Activated naive CD8-positive, alpha-beta T cell treated with anti-CD3 and anti-CD28 coated beads, Interleukin-2, amount 50 U/mL, for 24 hours (primary cell): ENCODE measurements at places on chromosomes 5 and 9.
A peak's percentile ranks its signal among the peaks of the same experiment; 100 is the strongest.

DNA sequence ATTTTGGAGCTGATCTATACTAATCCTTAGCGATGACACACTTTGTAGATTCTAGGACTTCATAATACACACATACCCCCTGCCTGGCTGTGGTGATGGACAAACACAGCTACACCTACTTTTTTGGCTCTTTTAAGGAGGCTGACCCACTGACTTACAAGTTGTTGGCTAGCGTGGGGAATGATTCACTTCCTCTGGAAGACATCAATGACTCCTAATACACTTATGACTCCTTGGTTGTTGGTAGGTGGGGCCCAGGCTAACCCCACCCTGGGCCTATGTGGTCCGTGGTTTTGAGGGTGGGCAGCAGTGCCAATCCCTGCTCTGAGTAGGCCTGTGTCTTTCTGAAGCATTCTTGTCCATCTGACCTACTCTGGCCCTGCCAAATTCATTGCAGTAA lies 144.4 kb downstream of the SLC12A2 start:
- DNase-seq = no peak

DNA sequence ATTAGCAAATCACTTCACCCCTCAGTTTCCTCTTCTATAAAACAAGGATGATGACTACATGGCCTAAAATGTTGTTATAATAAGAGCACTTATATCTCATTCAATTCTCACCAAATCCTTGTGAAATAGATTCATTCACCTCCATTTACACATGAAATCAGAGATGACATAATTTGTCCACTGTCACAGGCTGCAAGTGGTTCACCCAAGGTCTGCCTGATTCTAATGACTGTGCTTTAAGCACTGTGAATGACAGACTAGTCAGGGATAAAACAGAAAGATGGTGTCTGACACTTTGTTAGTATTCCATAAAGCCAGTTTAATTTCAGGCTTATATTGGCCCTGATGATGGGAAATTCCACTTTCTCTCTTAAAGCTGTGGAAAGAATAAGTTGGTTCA lies 209.5 kb downstream of the MAPKAP1 start:
- no peak for DNase-seq

- DNase-seq = no peak
Measured at GRCh38 chr9:104833696-104834095, 69.8 kb downstream of the NIPSNAP3B start.

GRCh38 chr9:127448112-127448805 lies 2.9 kb downstream of the RPL12 start:
- no peak for DNase-seq

DNA sequence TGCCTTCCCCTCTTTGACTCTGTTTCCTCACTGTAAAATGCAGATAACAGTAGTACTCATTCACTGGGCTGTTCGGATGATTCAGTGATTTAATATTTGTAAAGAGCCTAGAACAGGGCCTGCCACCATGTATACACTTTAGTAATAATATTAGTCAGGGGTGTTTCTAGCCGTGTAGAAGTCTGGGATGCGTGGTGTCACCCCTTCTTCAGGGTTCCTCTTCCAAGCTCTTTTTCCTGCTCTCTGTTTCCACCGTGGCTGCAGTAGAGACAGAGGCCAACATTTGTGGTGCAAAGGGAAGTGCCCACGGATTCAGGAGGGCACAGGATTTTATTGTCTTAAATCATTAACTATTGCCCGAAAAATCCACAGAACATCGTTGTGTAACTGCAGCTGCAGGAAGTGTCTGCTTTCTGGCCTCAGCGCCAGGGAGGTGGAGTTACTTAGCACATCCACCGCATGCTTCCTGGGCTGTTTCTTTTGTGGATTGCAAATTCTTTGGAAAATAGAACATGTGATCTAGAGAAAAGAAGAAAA lies 61.7 kb downstream of the TRIO start:
- no peak for DNase-seq

GRCh38 chr9:93155716-93156474 lies 21.8 kb upstream of the NINJ1 start:
- no peak for DNase-seq

DNA sequence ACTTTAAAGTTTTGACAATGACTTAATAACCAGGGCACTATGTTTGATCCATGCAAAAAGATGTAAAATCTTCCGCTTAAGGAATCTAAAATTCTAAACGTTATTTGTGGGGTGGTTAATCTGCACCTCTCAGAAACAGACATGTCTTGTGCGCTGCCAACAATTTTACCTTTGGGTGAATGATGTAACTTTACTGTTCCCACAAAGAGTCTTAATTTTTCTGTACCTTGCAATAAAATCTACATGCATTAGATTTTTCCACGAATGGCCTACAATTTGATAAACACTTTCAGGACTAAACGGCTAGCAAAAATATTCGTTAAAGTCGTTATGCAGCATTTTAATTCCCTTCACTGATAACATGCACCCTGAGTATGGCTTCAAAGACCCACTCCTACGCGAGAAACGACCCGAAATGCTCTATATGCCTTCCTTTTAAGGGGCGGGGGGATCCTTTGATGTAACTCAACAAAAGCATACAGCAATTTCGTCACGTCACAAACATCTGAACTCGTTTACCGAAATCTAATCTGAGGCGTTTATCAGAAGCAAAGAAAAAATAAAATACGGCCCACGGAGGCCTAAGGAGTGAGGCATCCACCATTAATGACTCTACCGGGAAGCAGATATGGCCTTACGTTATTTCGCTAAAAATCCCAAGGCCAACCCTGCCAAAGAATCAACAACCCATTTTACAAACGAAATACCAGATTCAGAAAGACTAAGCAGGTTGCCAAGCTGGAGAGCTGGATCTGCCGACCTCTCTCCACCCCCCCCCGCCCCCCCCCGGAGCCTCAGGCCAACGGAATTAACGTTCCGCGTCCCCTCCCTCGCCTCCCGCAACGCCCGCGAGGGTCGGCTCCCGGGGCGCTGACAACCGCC lies 621 bp downstream of the AK6 start:
- DNase-seq = peak; percentile 19

- no peak for DNase-seq
Measured at GRCh38 chr9:607417-607816, 234.1 kb upstream of the DMRT1 start.

- no peak for DNase-seq
Measured at GRCh38 chr9:76575761-76576160, 116.8 kb downstream of the GCNT1 start.

- no peak for DNase-seq
Measured at GRCh38 chr5:167812871-167813270, 478.6 kb upstream of the WWC1 start.

GRCh38 chr5:98175474-98175873 lies 598.0 kb upstream of the RGMB start:
- no peak for DNase-seq

GRCh38 chr5:89342106-89342876 lies 459.3 kb upstream of the MEF2C start:
- no peak for DNase-seq

DNA sequence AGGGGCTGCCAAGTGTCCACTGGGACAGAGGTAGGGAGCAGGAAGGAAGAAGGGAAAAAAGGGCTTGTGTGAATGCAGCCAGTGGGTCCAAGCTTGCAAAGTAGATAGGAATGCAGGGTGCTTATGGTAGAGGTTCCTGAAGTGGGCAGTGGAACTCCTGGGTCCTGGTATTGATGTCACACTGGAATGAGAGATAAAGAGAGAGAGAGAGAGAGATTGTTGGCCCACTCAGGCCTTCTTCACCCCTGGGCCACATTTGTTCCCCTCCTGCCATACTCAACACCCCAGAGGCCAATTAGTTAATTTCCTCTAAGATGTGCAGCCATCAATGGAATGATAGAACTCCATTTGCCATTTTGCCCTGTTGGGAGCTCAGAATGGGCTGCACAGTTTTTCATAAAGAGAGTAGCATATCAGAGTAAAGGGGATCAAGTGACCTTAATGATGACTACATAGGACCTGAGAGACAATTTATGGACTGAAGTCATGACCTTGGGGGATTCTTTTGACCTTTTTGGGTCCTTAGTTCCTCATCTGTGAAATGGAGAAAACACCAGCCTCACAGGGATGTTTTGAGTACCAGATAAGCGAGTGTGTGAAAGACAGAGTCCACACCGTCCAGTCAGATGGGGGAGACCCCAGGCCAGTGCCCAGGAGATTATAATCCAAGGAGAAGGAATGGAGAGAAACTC lies 52.9 kb downstream of the PPARGC1B start:
- DNase-seq = no peak

DNA sequence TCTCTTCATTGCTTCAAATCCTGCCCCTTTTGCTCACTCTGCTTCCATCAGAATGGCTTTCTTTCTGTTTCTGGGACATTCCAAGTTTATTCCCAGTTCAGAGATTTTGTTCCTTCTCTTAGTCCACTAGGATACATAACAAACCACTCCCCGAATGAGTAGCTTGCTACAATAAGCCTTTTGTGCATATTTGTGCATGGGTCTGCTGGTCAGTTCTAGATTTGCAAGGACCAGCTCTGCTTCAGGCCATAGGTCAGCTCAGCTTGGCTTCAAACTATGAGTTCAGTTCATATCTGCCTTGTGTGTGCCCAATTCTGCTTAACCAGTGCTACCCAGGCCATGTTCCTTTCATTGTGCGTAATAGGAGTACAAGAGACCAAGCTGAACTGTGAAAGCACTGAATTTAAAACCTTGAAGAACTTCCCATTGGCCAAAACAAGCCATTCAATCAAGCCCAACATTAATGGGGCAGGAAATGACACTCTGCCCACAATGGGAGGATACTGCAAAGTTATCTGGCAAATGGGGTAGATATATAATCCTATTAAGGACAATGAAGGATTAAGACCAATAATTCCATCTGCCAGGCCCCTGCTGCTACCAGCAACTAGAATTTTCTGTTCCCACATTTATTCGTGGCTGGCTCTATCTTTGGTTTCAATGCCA lies 328.8 kb downstream of the PRELID2 start:
- DNase-seq = no peak

DNA sequence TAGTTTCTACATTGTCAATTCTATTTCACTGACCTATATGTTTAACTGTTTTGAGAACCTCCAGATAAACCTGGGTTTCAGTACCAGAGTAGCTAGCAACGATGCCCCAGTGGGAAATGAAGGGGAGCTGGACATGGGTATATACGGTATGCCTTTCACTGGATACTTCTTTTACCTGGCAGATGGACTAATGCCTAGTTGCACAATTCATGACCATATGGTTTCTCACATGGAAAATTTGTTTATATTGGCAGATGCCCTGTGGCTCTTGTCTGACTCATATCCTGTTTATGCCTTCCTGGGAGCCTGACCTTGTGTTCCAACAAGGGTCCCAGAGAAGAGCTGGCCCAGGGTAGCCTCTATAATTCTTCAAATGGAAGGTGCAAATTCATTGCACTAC lies 144.1 kb downstream of the MAT2B start:
- no peak for DNase-seq

DNA sequence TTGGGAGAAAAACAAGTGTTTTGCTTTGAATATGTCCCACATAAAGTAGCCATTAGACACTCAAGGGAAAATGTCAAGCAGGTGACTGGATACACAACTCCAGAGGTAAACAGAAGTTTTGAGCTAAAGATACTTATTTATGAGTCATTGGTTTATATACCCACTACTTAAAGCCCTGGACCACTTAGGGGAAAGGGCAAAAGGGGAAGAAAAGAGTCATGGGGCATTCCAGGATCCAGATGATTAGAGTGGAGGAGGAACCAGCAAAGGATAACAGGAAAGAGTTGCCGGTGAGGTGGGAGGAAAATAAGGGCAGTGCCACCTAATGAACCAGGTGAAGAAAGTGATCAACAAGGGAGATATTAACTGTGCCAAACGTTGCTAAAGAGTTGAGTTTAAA lies 254.2 kb upstream of the NR4A3 start:
- no peak for DNase-seq

GRCh38 chr9:76232861-76233489 lies 161.3 kb downstream of the RFK start:
- DNase-seq = no peak

- no peak for DNase-seq
Measured at GRCh38 chr5:170363671-170364070, 25.5 kb downstream of the KCNMB1 start.

DNA sequence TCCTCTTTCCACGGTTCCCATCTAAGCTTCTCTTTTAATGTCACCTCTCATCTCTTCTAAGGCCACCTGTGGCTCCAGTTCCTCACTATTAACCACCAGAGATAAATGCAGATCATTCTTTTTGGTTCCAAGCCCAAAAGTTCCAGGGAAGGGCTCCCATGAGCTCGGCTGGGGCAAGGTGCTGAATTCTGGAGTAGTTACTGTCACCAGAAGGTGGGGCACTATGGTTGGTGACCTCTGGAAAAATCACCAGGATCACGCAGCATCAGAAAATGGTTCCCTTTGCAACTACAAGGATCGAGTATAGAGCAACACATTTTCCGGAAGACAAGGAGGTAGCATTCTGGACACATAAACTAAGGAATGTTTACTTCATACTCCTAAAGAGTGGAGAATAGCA lies 528.7 kb upstream of the DAP start:
- no peak for DNase-seq

DNA sequence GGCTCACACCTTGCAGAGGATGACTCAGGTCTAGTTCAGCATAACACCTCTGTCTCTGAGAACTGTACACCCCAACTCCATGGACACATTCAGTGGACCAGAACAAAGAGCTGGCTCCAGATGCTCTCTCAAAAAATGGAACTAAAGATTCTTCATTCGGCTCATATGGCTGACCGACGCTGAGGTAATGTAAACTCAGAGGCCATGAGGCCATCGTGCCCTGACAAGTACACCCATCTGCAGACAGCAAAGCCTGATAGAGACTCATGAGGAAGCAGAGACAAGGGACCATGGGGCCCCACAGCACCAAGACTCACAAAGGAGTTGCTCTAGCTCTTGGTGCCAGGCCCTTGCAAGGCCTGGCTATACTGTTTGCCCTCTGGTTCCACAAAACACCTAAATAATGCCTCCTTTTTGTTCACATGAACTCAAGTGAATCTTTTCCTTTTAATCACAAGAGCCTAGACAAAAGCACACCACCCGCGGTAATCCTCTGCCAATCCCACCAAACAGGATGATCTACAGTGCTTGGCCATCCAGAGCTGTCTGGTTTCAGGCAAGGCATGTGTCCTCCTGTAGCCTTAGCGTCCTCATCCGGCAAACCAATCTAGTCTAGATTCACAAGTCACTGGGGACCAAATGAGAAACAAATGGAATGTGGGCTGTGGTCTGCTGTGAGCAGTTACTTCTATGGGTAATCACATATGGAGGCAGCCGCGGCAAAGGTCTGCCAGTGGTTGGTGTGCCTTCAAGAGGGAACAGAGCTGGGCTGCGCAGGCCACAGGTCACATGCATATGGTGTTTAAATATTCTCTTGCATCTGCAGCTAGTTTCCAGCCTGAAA lies 22.7 kb downstream of the MED27 start:
- DNase-seq = no peak
